Astrocyte of the hippocampus (primary cell): ENCODE measurements at places on chromosomes 2 and 18.

GRCh38 chr2:74429487-74430451 lies 8.2 kb downstream of the WDR54 start:
- no peak for DNase-seq

DNA sequence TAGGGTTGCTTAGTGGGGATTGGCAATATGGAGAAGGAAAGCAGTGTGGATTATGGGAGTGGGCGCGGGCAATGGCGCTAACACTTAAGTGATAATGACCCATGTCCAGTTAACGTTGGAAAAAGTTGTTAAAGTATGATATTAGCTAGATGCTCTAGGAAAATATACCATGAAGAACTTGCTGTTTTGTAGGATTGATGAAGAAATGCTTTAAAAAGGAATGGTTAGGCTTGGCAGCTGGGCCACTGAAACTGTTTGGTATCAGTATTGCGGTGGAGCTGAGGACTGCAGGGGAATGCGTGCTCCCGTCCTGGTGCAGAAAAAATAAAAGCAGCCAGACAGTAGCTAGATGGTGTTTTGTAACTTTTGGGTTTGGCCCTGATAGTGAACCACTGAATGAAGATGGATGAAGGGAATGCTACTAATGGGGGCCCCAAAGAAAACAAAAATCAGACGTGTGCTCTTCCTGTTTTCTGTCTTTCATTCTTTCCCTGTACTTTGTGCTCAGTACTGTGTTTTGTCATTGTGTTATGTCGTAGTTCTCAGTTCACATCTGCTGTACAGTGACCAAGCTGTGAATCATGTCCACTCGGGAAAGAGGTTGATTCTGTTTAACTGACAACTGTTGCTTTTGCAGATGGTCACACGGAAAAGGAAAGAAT lies 999 bp downstream of the INSIG2 start:
- DNase-seq = peak; percentile 62

DNA sequence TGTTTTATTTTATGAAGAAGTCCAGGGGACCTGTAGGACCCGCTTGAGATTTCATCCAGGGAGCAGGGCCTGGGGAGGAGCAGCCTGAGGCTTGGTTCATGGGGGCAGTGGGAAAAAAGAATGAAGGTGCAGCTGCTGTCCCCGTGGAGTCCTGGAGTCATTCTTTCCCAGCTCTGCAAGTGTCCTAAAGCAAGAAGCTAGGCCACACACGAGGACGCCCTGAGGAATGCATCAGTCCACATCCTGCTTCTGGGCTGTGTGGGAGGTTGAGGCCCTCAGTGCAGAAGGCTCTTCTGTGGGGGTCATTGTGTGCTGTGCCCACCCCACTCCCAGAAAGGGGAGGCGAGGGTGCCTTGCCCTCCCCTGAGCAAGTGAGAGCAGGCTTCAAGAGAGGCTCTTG lies 179.9 kb upstream of the HS6ST1 start:
- no peak for DNase-seq

GRCh38 chr18:8980918-8981317 lies 121.6 kb upstream of the NDUFV2 start:
- peak; percentile 31 for DNase-seq

GRCh38 chr2:123720760-123721159 lies 304.3 kb upstream of the CNTNAP5 start:
- no peak for DNase-seq

DNA sequence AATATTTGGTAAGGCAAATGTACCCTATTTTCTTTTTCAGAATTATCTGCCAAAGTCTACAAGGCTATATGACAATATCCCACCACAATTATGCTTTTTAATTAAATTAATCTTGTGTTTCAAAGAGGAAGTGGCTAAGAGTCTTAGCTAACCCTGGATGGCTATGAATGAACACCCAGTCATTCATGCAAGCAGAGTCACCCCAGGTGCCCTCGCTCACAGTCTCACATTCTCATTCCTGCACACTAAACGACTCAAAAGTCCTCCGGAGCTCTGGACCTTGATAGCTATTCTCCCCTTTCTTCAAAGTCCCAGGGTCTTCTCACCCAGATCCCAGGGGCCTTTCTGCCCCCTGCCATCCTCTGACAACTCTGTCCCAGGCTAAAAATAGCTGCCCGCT lies 42.1 kb upstream of the MRPL19 start:
- no peak for DNase-seq

DNA sequence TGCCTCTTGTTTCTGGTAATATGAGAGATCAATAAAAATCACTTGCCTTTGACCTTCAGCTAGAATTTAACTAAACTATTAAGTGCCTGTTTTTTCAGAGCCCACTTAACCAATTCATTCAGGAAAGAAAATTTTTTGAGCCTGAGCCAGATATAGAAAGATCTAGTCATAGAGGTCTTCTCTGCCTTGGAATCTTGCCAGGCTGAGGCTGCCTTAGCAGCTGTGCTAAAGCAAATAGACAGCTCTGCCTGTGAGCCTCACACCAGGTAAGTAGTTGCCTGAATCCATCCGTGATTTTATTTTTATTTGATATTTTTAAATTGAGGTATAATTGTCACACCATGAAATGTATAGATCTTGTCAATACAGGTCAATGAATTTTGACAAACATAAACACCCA lies 27.4 kb downstream of the EVX2 start:
- DNase-seq = no peak

- DNase-seq = peak; percentile 22
Measured at GRCh38 chr18:78526275-78526674, 453.3 kb upstream of the SALL3 start.

GRCh38 chr2:13000664-13001363 lies 284.1 kb downstream of the TRIB2 start:
- peak; percentile 80 for DNase-seq

- DNase-seq = no peak
Measured at GRCh38 chr2:101364878-101365277, 22.4 kb downstream of the CREG2 start.

- DNase-seq = no peak
Measured at GRCh38 chr2:113134717-113135116, 7.3 kb downstream of the IL1RN start.

GRCh38 chr2:191056228-191056627 lies 42.3 kb upstream of the STAT1 start:
- DNase-seq = no peak

DNA sequence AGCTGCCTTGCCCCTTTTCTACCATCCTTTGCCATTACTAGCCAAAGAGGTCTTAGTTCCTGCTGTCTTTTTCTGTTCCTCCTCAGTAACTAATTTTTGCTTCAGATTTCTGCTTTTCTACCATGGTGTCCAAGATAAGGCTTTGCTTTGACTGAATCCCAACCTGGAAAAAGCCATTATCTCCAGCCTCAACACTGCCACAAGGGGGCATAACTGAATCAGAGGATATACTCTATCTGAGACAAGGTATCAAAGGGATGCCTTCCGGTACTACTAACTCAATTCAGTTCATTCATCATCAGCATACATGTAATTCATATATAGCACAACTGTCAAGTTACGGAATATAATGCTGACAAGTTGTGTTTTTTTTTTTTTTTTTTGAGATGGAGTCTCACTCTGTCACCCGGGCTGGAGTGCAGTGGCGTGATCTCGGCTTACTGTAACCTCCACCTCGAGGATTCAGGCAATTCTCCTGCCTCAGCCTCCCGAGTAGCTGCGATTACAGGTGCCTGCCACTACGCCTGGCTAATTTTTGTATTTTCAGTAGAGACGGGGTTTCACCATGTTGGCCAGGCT lies 11.4 kb downstream of the OSGEPL1 start:
- peak; percentile 38 for DNase-seq

GRCh38 chr2:25856377-25856776 lies 21.9 kb downstream of the ASXL2 start:
- DNase-seq = no peak

DNA sequence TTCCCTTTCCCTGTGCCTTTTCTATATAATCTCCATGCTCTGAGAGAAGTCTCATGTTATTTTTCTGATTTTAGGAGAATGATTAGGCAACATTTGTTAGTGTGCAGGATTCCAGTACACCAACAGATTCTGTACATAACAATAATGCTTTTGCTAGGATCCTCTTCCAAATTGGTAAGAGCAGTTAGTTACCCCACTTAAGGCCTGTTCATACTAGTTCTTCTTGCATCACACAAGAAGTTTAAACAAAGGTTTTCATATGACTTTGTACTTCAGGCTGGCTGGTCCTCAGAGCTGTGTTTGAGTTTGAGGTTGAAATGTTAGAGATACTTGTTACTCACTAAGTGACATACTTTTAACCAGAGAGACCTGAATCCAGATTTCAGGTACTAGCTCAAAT lies 686.9 kb upstream of the NRXN1 start:
- no peak for DNase-seq

- DNase-seq = peak; percentile 72
Measured at GRCh38 chr2:234880551-234881211, 71.1 kb upstream of the SH3BP4 start.

- DNase-seq = no peak
Measured at GRCh38 chr2:217911283-217912097, 91.3 kb downstream of the TNS1 start.

DNA sequence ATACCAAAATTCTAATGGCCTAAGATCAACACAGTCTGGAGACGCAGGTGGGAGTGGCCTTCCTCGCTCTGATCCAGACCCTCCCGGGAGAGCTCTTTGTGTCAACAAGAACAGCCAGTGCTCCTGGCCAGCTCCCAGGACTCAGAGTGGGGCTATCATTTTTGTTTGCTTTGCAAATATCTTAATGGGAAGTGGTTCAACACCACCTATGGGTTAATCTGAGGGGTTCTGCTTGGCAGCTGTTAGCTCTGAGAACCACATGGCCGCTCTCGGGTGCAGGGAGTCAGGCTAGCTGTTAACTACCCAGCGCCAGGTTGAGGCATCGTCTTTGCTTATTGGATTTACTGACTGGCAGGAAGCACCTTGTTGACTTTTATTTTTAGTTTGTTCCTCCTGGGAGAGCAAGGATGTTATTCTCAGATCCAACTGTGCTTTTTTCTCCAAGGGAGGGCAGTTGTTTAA lies 184.8 kb upstream of the SP5 start:
- DNase-seq = peak; percentile 85

DNA sequence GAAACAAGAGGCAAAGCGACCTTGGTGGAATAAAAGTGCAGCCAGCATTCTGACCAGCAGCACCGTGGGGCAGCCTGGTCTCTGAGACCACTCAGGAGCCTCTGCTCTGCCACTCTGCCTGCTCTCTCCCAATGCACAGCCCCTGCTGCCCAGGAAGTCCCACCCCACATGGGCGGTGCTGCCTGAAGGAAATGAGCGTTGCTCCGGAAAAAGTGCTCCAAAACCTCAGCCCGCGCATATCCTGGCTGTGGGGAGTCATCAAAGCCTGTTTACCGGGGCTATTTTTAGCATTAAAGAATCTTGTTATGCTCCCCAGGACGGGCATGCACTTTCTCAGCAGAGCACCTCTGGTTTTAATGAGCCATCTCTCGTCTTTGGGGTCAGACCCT lies 54.5 kb downstream of the EPAS1 start:
- DNase-seq = no peak

DNA sequence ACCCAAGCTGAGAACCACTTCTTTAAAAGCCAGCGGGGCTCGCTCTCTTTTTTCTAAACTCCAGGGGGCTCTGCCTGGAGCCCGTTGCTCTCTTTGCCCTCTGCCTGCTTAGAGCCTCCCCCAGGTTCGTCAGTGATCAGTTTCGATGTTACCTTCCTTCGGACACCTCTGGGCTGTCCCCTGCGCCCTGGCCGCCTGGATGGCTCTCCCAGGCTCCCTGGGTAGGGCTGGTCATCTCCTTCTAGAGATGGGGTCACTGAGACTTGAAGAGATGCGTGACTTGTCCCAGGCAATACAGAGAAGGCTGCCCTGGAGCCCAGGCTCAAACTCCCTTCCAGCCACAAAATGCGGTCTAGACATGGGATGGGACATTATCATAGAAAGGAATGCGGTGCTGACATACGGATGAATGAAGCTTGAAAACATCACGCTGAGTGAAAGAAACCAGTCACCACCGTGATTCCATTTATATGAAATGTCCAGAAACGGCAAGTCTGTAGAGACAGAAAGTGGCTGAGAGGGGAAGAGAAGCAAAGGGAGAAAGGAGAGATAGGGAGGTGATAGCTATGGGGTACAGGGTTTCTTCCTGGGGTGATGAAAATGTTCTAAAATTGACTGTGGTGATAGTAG lies 14.6 kb downstream of the KCNF1 start:
- no peak for DNase-seq

DNA sequence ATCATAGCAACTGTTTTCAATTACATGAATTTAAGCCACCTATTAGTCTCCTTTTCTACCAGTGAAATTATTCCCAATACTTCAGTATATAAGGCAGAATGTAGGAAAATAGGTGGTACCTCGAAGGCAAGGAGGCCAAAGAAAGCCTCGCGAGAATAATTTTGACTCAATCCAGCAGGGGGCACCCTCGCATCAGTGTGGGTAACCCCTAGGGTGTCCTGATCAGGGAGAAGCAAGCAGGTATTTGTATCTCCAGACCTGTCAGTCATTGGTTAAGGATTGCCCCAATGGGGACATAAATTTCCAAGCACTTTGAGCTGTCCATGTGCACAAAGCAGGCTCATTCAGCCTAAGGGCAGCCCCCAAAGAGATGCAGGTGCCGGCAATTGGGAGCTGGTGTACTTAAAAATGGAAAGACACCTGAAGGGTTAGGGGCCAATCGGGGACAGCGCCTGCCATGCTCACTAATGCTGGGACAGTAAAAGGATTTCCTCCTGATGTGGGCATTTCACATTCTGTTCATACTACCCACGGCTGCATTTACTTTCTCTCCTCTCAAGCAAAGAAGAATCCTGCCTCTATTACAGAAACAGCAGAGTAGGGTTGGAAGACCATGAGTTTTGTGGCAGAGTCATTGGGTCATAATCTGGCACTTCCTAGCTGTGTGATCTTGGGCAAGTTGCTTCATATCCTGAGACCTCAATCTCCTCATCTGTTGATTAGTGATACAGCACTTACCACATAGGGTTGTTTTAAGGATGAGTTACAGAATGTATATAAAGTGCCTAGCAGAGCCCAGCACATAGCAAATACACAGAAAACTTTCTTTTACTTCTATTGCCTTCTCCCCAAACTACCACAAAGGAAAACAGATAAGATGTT lies 136.1 kb downstream of the ICOS start:
- DNase-seq = no peak

DNA sequence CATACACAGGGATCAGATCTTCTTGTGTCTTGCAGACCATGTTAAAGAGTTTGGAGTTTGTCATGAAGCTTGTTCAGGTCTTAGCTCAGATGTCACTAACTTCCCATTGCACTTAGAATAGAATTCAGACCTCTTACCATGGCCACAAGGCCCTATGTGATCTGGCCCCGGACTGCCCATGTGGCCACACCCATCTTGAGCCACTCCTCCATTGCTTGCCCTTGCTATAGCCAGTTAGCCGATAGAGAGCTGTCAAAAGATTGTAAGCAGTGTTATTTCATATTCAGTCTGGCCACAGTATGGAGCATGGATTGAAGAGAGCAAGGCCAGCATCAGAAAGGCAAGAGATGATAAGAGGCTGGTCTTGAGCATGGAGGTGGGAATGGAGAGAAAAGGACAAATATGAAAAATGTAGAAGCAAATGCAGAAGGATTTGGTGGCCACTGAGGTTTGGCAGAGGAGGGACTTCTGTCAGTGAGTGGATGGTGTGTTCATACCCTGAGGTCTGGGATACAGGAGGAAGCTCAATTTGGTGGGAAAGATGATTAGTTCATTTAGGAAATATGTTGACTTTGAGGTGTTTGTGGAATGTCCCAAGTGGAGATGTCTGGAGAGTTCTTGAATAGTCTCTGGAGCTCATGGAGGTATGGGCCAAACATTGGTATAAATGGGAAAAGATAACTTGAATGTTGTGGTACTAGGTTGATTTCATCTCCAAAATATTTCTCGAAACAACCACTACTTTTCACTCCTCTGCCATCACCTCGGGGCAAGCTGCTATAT lies 10.6 kb downstream of the DGUOK start:
- DNase-seq = peak; percentile 63

GRCh38 chr2:184611361-184612085 lies 13.2 kb downstream of the ZNF804A start:
- DNase-seq = peak; percentile 37
